ENCODE measurements at places on chromosomes 7 and 10.
A peak's percentile ranks its signal among the peaks of the same experiment; 100 is the strongest.

DNA sequence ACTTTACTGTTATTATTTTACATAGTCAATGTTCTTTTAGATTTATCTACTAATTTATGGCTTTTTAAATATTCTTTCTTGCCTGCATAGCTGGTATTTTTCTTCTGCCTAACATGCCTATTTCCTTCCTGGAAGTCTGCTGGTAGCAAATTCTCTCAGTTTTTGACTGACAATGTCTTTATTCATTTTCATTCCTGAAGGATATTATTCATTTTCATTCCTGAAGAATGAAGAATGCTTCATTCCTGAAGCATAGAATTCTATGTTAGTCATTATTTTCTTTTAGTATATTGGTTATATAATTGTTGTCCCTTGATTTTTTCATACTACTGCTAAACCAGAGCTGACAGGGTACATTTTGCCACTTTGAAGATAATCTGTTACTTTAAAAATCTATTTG is 41.8 kb downstream of the TMEM168 start:
- no peak for DNase-seq

DNA sequence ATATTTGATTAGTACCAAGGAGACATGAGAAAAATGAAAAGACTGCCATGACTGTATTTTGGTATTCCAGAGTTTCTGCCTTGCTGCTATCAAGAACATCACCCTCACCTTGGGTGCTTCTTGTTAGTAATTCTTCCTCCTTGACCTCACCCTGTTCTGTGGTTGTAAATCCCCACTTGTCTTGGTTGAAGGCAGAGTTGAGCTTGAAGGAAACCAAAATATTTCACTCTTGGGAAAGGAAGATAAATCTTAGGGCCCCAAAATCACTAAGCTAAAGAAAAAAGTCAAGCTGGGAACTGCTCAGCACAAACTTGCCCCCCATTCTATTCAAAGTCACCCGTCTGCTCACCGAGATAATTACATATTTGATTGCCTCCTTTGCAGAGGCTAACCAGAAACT is 20.6 kb upstream of the AKR1C3 start:
- no peak for DNase-seq

DNA sequence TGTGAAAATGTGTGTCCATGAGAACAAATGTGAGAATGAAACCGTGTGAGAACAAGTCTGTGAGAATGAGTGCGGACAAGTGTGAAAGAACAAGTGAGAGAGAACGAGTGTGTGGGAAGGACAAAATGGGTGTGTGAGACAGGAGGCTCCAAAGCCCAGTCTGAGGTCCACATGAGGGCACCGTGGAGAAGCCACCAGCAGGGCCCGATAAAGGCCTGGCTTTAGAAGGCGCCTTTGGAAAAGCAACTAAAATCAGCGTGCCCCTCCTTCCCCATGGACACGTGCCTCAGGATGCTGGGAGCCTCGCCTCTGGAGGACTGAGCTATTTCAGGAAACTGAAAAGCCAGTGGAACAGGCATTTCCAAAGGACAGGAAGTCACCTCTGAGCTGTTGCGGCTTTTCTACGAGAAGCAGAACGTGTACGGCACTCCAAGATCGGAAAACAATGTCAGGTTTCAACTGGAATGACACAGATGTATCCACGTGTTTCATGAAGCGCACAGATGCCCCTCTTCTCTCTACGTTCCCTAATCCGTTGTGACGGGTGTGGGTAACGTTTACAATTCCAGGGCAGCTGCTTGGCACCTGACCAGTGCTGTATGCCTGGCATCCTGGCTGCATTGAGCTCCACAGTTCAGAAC is 46.4 kb downstream of the ESYT2 start:
- peak; percentile 56 for DNase-seq

GRCh38 chr10:728603-729002 is 39.1 kb upstream of the DIP2C start:
- DNase-seq, result no peak

DNA sequence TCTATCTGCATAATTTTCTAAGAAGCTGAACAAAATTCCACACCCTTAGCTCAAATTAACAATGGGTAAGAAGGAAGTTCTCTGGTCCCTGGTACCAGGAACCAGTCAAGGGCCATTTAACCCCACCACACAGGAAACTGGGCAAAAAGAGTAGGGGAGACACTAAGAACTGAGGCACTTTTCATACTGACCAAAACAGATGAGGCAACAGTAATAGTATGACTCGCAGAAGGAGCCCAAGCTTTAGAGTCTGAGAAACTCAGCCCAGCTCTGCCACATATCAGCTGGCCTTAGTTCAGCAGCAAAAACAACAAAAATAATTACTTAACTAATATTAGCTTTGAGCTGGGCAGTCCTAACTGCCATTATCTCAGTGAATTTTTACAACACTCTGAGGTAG is 221.2 kb downstream of the FAM107B start:
- DNase-seq, result no peak

DNA sequence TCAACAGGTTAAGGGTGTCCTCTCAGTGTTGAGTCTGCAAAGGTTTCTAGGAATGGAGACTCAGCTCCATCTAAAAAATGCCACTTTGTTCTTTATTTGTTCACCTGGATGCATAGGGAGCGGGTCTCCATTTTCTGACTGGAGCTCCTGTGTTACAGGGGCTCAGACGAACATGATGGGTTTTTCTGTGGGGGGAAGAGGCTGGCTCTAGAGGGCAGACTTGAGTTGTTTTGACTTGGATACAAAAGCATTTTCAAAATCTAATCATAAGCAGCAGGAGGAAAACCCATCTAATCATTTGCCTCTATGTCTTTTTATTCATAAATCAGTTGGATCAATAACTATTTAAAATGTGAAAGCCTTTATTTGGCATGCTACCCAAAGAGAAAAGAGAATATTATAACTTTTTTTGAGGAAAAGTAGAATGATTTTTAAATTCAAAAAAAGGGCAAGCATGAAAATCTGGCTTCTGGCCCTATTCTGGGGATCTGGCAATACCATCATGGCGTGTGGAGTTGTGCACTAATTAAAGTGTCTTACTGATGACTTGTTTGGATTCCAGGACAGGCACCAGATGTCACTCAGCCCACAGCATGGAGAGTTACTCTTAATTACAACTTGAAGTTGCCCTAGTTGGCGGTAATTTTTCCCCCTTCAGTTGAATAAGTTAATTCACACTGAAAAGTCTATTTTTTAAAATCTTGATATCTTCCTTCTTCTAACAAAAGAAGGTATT is 594.9 kb downstream of the REEP3 start:
- DNase-seq, result peak; percentile 50

DNA sequence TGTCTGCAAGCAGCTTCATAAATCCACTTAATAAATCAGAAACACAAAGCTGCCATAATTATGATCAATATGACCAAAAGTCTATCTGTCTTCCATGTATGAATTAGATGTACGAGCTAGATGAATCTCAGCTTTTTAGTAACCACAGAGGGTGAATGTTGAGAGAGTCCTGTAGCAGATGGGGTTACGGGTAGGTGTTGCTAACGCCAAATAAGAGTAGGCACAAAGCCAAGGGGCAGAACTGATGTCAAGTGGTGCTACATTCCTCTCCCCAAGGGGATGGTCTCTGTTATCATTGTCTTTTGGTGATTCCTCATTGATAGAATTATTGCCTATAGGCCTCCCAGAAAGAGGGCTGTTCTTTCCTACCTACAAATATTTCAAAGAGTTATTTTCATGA is 257.8 kb downstream of the PCLO start:
- DNase-seq, result no peak

DNA sequence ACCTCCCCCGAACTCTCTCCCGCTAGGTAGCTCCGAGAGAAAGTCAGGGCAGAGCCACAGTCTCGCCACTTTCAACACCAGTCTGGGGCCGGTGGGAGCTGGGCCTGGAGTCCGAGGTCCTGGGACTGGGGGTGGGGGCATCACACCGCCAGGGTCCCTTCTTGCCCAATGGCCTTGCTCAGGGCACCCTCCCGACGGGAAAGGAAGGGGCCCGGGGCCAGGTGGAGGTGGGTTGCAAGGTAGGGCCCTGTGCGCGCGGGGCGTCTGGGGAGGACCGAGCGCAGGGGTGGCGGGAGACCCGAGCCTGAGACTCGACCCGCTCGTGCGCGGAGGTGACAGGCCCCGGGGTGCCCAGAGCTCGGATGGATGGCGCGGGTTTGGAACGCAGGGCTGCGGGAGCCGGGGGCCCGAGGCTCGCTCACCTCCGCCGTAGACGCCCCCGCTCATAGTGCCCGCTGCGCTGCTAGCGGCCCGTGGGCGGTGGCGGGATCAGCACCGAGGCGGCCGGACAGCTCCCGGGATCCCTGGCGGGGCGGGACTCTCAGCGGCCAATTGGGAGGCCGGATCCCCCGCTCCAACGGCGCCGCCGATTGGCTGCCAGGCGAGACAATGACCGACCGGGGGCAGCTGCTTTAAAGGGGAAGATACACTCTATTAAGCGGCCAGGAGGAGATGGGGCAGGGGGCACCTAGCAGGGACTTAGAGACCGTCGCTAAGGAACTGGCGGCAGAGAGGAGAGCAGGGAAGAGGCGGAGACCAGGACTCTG is at the start of gene ACTL6B:
Gene ACTL6B, minus strand, starts transcription at position 541 of the 767 bp plus-strand sequence. Its CDS starts 94 bp downstream, at position 447.
- DNase-seq, result peak; percentile 90

DNA sequence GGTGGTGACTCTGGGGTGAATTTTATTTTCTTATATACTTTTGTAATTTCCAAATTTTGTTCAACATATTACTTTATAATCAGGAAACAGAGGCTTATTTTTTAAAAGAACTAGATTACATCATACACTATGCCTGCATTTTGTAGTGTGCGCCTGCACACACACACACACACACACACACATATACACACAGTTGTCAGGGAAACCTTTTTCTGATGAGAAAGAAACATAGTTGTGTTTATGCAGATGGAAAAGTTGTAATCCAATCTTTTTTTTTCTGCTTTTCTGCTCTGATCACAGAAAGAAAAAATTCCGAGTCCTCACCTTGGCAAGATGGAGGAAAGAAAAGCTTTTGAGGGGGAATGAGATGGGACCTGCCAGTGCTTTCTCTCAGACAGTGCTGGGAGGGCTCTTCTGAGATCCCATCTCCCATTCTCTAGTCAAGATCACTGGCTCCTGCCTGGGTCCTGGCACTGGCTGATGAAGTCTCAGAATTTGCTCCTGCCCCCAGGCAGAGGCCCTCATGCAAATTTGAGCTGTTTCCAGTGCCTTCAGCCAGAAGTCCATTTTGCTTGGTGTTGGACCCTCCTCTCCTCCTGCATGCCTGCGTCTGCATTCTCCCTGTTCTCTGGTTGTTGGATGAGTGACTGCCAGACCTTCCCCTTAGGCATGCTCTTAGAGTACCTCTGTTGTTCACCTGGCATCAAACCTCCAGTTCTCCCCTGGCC is 59.7 kb downstream of the TLL2 start:
- DNase-seq, result peak; percentile 75

DNA sequence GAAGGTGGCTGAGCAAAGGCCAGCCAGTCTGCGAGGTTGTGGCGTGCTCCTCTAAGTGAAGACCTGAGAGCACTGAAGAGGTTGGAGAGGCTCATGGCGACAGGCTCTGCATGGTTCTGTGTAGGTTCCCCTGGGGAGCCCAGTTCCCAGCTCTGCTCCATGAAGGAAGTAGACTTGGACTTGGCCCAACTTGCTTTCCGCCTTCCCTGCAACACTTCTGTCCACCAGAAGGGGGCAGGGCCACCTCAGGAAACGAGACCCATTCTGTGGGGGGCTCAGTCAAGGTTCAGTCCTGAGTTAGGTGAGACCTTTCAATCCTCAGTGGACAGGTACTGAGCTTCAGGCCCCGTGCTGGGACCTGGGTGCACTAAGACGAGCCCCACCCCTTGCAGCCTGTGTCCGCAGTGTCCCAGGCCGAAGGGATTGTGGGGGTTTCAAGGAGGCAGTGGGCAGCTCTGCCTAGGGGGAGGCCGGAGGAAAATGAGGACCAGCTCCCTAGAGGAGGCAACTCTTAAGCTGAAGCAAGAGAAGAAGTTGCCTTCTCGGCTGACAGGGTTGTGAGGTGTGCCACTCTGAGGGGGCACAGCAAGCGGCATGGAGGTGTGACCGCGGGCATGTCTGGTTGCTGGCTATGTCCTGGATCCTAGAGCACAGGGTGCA is 15.0 kb upstream of the PCBD1 start:
- DNase-seq, result peak; percentile 76

- DNase-seq, result no peak
These were observed 254.9 kb upstream of the PHF14 start for GRCh38 chr7:10718768-10719167.

DNA sequence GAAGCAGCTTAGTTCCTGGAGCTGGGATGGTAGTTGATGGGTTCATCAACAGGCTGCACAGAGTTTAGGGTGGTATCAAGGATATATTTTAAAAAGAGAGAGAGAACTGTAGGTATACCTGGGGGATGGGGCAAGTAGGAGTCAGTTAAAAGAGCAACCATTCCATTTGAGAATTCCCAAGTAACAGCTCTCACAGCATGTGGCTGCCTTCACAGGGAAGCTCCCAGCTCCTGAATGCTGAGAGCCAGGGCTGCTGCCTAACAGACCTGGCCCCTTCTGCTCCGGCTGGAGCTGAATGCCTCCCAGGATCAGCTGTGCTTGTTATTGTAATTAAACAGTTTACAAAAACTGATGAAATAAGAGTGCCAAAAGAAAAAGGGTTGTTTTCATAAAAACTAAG is 58.8 kb upstream of the GPR26 start:
- peak; percentile 74 for DNase-seq

- DNase-seq, result no peak
These were observed 27.9 kb upstream of the HNRNPH3 start for GRCh38 chr10:68303849-68304412.

DNA sequence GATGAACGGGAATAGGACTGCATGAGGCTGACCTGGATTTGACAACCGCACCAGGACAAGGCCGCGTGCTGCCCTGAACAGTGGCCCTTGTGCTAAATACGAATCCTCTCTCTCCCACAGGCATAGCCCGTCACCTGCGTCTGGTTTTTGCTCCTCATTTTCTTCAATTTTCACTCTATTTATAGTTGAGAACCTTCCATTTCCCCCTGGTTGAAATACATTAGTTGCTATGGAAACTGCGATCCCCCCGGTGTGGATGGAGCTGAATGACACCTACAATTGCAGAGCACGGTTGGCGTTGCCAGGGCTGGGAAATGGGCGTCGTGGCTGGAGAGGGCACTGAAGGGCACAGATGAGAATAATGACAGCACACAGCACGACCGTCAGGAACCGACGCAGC is 158.6 kb upstream of the PITRM1 start:
- DNase-seq, result no peak

DNA sequence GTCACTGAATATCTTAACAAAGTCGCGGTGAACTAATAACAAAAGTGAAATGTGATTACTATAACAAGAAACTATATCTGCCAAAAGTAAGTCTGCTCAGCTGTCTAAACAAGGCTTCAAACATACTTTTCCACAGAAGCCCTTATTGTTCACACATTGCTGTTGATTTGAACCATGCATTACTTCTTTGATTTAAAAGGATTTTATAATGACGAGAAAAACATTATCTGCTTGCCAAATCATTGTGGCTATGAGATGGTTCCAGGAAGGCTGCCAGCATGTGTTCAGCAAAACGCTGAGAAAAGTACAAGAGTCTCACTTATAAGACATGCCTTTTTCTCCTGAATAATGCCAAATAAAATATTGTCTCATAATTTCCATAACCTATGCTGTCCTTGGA is 24.4 kb downstream of the RNF133 start:
- DNase-seq, result no peak

- peak; percentile 52 for DNase-seq
These were observed 19.2 kb downstream of the ZNF775 start for GRCh38 chr7:150398108-150398964.

All from ELF-1 (cell line).